ENCODE measurements at places on chromosomes 5 and 9. TPM values are rescaled to one million over a fixed set of nuclear protein-coding genes. Genes with fewer than 3 reads are reported as not detected.

The KCNV2 gene
- total RNA-seq: not detected

The PPP3R2 gene
- total RNA-seq: not detected

The PGGT1B gene
- total RNA-seq: 39.1 TPM

The WDR31 gene
- total RNA-seq: 1.0 TPM

The GHR gene
- total RNA-seq: 1.8 TPM

- no peak for DNase-seq
Measured at GRCh38 chr5:131968396-131968954, 23.0 kb upstream of the MEIKIN start.

GRCh38 chr5:173864126-173865050 is 23.8 kb upstream of the CPEB4 start:
- DNase-seq: no peak

DNA sequence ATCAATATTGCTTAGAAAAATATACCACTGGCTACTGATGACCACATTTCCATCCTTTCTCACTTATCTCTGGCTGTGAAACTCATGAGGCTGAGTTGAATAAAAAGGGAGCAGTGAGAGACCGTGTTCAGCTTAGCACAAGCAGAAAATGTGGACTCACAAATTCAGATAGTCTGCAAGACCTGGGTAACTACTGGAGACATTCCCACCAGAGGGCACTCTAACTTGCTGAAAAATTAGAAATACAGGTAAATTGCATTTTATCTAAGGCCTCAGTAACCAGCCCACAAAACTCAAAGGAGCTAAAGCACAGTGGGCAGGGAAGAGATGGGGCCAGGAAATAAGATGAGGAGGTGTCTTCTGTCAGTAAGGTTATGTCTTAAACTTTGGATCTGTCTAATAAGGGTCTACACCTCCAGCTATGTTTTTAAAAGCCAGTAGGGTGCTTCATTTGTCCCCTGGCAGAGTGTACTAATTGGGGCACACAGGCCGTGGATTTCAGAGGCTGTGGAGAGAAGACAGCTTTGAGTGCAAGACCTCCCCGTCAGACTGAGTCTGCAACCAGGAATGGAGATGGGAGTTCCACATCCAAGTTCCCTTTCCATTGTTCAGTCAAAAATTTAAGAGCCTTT is 8.7 kb upstream of the NDUFB6 start:
- peak; percentile 51 for DNase-seq

GRCh38 chr5:74966141-74967026 is 86.0 kb downstream of the GCNT4 start:
- DNase-seq: peak; percentile 27

- DNase-seq: no peak
Measured at GRCh38 chr9:115525111-115526058, 407.4 kb upstream of the TNC start.

- peak; percentile 40 for DNase-seq
Measured at GRCh38 chr5:169788168-169788567, 151.1 kb downstream of the DOCK2 start.

GRCh38 chr5:81989204-81989603 is 17.4 kb downstream of the ATG10 start:
- no peak for DNase-seq

GRCh38 chr9:124660341-124660801 is 110.7 kb downstream of the NR6A1 start:
- DNase-seq: peak; percentile 9

DNA sequence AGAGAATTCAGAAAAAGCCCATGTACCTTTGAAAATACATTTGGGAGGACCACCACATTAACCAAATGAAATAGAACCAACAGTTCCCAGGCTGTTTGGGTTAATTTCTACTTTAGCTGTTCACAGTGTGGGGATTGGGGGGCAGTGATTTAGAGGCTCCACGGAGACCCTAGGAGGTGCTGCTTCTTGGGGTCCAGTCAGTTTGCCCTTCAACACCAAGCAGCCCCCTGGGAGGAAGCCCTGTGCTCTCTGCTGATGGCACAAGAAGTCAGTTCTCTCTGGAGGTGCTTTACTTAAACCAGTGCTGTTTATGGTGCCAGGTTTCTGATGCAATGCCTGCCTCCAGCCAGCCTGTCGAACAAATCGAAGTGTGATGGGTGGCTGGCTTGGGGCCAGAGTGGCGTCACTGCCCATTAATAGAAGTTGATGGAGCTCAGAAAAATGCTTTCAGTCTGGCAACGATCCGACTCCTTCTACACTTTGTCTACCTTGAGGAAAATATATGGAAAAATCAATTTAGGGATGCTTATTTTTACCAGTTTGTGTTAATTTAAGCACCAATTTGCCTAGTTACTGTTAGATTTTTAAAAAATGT is 134.0 kb downstream of the SNX18 start:
- DNase-seq: no peak

DNA sequence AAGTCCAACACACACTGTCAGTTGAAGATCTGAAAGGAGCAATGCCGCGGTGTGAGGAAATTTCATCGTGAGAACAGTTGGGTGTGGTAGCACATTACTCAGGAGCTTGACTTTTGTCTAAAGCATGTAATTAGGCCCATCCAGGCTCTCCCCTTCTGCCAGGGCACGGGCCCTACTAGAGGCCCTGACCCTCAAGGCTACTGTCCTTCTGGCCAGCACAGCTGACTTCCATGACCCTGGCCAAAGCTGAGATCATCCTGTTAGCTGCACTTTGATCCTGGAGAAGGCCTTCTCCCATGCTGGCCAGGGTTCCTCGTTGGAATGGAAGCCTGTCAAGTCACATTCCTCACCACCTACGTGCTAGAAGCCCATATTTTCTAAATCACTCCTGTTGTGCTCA is 77.8 kb upstream of the SLC1A3 start:
- DNase-seq: no peak

DNA sequence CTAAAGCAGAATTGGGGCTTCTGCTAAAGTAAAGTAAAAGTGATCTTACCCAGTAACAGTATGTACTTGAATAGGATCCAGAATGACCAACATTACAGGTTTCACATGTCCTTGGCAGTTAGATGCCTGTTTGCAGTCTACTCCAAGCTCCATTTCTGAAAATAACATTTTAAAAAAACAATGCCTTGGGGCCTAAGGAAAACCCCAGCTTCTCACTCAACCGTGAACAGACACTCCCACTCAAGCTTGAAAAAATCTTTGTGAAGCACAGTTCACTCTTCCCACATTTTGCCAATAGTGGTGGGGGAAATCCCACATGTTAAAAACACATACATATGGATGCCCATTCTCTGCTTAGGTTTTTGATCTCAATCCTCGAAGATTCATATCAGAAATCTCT is 304.1 kb downstream of the ARRDC3 start:
- no peak for DNase-seq

Data from HFFc6 (cell line).